Cerebellar nuclear complex (tissue), 1 donor: ENCODE measurements at places on chromosomes 1 and 21.

DNA sequence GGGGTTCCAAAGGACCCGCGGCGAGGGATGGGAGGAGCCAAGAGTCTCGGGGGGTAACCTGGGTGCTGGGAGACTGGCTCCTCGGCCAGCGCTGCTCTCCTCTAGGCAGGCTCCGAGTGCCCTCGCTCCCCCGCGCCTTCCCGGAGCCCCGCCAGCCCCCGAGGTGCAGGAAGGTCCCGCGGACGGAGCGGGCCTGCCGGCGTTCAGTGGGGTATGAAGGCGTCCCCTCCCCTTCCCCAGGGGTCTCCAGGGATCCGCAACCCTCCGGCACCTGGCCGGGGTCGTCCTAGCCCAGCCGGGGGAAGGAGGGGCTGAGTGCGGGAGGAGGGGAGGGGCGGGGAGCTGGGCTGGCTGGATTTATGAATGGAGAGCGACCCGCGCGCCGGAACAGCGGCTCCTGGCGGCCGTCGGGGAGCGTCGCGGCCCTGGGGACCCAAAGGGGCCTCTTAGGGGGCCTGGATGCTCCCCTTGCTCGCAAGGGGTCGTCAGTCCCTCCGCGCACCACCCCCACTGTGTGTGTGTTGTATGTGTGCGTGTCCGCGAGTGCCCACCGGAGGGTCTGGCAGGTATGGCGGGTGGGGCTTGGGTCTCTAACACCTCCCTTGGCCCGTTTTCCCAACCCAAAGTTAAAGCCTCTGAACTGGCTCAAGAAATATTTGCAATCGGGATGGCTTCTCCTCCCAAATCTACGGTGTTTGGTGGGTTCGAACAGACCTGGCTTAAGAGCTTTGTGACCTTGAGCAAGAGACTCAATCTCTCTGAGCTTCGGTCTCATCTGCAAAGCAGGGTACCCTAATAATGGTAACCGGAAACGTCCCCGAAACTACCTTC, 642 bp downstream of the HCRTR1 start:
- DNase-seq, result no peak

DNA sequence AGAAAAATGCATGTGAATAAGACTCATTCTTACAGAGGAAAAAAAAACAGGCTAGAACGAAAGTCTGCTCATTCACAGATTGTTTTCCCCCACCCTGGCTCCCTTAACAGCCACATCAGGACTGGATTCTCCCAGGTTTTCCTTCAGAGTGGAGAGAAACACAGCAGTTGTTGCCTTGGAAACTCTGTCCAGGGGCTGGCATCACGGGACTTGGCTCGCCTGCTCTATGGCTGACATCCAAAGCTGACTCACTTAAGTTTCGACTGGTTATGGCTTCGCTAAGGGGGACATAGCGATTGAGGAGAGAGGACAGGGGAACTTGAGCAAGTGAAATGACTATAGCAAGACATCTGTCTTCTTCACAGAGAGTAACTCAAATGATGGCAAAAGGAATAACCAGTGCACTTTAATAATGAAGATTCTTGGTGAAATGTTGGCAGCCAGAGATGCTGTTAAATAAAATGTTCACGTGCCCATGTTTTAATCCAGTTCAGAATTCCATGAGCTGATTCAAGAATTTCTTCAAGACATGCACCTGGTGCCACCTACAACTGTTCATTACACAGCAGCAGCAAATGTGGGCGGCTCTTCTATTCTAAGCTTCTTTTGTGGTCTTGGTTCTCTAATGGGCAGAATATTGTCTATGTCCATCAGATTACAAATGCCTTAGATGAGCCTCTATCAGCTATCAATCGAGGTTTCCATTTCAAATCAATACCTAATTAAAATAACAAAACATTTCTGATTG, 21.8 kb downstream of the MIS18A start:
- no peak for DNase-seq

DNA sequence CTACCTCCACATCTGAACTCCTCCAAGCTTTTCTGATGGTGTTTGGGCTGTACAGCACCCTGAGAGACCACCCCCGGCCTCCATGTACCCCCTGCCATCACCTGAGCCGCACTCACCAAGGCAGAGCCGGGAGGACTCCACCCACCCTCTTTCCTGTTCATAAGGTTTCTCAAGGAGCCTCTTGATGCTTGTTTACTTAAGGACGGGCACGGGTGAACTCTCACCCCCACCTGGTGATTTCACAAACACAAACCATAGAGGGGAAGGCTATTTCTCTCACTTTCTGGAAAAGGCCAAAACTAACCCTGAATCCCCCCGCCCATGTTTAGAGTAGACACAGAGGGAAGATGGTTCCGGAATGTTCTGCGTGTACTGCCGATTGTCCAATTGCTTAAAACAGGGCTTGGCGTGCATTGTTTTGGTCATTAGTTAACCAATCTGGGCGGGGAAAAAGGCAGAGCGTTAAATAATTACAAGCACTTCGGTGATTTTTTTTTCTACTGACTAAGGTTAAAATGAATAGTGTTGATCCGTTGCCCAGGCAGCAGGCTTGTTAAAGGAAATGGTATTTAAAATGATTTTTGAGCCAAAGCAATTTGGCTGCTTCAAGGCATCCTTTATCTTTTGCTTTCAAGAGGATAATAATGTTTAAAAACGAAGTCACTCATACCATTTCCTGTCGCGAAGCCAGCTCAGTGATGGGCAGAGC, 279.8 kb upstream of the VAMP3 start:
- DNase-seq, result no peak

DNA sequence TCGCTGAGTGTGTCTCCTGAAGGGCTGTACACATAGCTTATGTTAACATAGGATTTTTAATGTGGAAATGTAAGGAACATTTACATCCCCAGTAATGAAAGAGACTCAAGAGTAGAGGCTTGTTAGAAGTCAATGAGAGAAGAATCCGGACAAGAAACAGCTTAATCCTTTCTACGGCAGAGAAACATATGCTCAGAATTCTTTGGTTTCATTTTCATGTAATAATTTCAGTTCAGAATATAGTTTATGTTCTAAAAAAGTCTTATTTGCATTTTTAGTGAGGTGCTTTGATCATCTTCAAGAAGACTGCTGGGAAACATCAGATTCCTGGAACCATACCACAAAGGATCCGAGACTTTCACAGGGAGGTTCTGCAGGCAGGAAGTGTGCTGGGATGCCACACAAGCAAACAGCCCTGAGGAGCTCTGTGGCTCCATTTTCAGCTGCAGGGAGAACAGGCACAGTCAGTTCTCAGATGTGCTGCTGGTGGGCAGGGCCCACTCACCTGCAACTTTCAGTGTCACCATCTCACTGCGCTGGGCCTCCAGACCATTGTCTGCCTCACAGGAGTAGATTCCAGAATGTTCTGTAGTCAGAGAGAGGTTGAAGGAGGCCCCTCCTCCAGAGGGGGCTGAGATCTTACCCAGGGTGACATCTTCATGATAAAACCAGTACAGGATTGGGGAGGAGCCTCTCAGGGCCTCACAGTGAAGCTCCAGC, 28.4 kb downstream of the FCRL5 start:
- no peak for DNase-seq

DNA sequence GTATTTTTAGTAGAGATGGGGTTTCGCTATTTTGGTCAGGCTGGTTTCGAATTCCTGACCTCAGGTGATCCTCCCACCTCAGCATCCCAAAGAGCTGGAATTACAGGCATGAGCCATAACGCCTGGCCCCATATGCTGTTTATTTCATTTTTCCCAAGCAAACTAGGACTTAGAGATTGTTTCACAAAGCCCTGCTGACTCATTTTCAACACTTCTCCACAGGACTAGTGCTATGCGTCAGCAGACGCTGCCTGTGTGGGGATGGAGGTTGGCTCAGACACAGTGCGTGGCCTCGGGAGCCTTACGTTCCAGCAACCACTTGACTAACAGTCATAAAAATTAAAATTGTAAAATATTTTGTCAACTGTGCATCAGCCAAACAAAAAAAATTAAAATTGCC, 22.7 kb downstream of the PKNOX1 start:
- no peak for DNase-seq

DNA sequence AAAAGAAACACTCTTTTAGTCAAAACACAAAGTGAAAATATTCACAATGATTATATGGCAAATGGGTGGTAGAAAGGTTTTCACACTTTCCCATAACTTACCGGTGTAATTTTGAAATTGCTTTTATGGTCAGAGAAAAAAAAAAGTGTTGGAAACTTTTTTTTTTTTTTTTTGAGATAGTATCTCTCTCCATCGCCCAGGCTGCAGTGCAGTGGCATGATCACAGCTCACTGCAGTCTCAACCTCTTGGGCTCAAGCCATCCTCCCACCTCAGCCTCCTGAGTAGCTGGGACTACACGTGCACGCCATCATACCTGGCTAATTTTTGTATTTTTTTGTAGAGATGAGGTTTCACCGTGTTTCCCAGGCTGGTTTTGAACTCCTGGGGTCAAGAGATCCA, 3.3 kb downstream of the IFNGR2 start:
- DNase-seq, result no peak

DNA sequence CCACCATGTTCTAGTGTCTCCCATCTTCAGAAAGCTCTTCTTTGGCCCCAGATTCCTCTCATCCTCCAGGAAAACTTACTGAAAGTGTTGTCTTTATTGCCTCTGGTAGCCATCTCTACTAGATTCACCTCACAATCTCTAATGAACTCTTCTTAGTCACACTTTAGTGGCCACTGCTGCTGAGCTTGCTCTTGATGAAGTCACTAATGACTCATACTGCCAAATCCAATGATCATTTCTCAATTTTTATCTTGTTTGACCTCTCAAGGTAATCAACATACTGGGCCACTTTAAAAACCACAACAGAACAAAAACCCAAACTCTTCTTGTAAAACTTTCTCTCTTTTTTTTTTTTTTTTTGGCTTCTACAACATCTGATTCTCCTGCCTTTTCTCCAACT, 196.4 kb downstream of the LHX8 start:
- DNase-seq, result no peak

GRCh38 chr1:50139339-50140181, 30.8 kb downstream of the ELAVL4 start:
- DNase-seq, result no peak

- DNase-seq, result no peak
Observed at GRCh38 chr1:84642774-84643173, 47.5 kb downstream of the SSX2IP start.

DNA sequence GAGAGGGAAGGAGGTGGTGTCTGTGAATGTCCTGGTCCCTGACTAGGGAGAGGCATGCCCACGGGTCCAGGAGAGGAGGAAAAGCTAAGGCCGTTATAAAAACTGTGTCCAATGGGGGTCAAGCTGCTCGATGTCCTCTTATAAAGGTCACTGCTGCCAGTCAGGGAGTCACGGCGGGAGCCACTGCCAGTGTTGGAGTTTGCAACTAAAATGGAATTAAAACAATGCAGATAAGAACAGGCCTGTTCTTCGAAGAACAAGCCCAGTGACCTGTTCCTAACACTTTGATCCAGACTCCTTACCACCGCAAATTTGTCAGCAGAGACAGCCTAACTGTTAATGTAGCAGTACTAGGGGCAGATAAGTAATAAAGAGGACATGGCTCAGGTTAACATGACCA, 56.1 kb upstream of the SDC3 start:
- DNase-seq, result no peak

DNA sequence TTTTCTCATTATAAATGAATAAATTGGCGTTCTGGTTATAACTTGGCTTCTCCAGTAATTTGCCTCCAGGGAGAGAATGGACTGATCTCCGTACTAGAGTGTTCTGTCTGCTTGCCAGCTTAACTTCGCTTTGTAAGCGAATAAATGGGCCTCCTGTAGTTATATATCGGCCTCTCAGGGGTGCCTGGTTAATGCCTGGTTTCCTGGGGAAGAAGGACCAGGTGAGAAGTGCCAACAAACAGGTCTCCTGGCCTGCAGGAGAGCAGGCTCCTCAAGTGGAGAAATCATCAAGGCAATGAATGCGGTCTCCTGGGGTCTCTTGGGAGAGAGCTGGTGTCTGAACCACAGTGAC, 107.4 kb upstream of the SERBP1 start:
- DNase-seq, result no peak

GRCh38 chr1:56510642-56511021, 68.7 kb downstream of the PLPP3 start:
- DNase-seq, result no peak

DNA sequence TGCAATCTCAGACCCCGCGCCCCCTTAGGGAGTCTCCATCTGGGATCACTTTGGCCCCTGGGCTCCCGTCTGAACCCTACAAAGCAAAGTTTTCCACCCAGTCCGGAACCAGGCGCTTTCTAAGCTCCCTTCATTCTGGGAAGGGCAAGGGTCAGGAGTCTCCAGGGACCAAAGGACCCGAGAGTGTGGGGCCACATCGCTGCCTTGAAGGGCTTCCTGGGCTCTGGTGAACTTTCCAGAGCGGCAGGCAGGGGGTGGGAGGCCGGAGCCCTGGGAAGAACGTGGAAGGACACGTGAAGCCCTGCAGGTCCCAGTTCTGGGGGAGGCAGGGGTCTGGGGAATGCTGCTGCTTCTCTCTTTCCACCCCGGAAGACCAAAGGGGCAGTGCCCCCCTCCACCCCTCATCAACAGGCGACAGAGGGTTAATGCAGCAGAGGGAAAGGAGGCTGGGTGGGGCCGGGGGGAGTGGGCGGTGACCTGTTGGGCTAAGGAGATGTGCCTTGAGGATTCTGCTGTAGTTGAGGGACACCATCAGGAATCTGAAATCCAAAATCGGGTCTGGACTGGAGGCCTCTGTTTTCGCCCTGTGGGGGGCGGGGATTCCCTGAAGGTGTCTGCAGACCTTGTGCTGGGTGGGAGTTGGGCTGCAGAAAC, 734 bp downstream of the CDK18 start:
- no peak for DNase-seq

DNA sequence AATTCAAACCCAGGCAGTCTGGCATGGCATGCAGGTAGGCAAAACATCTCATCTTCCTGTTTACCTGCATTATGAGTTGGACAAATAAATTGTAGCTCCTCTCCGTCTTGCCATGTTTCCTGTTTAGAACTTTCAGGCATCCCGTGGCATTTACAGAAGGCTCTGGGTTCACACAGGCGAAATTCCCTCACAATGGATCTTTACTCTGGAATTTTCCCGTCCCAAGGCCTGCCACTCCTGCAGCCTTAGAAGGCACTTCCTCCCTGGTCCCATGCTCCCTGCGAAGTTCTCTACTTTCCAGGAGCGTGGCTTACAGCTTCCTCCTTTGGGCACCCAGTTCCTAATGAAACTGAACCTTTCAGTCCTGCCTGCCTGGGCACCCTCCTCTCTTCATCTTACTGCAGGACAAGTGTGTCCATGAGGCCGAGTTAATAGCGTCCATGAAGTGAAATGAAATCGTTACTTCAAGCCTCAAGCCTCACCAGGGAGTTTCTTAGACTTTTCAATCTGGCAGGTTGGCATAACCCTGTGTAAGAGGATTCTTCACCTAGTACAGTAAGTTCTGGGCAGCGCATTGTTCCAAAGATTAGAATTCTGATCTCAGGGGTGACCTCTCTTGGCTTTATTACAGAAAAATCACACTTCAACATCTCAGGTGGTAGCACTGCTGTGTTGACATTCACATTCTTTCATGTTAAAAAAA, 36.8 kb upstream of the AHCYL1 start:
- no peak for DNase-seq

GRCh38 chr1:53330819-53331218, 2.9 kb upstream of the LRP8 start:
- no peak for DNase-seq

DNA sequence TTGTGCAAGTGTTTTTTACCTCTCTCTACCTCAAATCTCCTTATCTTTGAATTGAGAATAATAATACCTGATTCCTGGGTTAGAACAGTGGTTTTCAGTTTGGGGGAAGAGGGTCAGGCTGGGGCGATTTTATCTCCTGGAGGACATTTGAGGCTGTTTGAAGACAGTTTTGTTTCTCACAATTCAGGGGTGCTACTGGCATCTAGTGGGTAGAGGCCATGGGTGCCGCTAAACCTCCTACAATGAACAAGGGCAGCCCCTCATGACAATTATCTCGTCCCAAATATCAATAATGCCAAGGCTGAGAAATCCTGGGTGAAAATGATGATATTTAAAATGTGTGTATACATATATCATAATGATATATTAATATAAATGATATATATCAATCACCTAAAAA, 139.1 kb upstream of the USH2A start:
- no peak for DNase-seq
